ENCODE measurements at places on chromosomes 2 and 18.

DNA sequence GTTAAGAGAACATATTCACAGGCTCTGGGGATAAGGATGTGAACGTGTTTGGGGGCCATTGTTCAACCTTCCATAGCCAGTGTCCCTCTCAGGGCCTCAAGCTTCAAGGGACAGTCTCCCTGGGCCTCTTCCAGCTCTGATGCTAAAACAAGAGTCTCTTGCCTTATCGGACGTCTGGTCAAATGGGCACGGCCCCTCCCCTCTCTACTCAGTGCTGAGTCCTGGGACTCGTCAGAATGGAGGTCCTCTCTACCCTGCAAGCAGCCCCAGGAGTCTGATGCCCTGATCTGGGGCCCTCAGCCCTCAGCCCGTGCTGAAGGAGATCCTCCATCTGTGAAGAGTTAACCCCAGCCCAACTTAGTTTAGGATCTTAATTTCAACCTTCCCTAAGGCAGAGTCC lies 198.2 kb downstream of the ZFP36L2 start:
- no peak for DNase-seq

GRCh38 chr2:18435426-18436037 lies 124.9 kb downstream of the RDH14 start:
- peak; percentile 4 for DNase-seq

- no peak for DNase-seq
Measured at GRCh38 chr2:27145682-27146081, 3.1 kb upstream of the TCF23 start.

DNA sequence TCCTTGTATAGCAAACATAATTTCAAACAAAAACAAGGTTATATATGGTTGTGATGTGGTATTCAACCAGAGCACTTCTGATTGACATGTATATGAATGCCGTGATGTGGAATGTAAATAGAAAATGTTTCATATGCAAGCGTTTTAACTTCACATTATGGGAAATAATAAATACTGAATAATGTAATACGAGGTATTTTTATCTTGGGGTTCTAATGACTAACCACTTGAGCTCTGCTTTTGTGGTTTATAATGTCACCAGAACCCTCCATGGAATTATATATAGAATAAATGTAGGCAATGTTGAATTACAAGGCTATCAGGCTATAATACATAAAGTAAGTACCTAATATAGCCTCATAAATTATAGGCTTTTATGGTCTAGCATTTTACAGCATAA lies 72.4 kb downstream of the ZNF521 start:
- no peak for DNase-seq

DNA sequence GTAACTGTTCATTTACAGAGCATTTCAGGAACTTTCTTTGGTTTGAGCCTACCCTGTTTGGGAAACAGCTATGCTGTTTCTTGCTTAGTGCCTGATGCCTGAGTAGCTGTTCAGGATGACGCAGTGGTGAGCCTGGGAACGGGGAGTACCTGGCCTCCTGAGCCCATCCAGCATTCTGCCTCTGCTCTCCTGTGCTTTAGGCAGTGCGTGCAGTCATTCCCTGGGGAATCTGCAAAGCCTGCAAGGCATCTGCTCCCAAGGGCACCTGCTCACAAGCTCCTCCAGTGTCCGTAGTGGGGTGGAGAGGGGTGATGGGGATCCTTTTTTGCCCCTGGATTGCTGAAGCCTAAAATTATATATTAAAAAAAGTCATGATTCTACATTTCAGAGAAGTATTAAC lies 68.8 kb downstream of the RAPGEF4 start:
- DNase-seq, result no peak

GRCh38 chr18:57585855-57586250 lies 649 bp downstream of the FECH start:
- no peak for DNase-seq

- DNase-seq, result no peak
Measured at GRCh38 chr18:2994603-2995432, 18.1 kb downstream of the LPIN2 start.

DNA sequence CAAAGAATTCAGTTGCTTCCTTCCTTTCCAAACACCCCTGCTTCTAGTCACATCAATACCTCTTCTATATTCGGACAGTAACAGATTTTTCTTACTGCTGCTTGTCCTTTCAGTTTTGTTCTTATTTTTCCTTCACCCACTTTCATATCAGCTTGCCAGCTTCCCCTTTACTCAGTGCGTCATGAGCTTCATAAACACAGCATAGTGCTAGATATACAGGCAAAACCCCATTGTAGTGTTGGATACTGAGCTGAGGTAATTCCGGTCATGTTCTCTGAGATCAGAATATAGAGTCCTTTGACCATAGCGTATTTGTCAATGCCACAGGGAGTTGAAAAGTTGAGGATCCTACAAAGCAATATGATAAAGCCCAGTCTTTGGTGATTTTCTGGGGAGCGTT lies 2.4 kb downstream of the FARP2 start:
- no peak for DNase-seq

- DNase-seq, result no peak
Measured at GRCh38 chr2:41038408-41038807, 586.5 kb upstream of the SLC8A1 start.

DNA sequence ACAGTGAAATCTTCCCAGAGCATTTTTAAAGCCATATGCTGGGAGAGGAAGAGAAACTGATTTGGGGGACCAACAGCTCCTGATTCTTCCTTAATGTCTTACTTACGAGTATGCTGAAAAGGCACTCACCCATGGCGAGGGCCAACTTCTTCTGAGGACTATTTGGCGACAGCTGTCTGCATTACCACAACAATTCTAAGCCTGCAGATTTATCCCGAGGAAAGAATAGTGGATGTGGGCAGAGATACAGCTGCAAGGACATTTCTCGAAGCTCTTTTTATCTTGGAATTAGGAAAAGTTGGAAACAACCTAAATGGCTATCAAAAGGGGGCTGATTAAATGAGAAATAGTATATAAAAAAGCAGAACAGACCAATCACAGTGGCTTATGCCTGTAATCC lies 40.3 kb upstream of the FHL2 start:
- DNase-seq, result no peak

GRCh38 chr2:10302479-10303180 lies at the start of gene HPCAL1:
Gene HPCAL1 (plus strand): TSS chr2:10302904. CDS start chr2:10419758, 116,854 bp downstream.
- peak; percentile 46 for DNase-seq

GRCh38 chr2:19473350-19473749 lies 114.9 kb upstream of the OSR1 start:
- no peak for DNase-seq

DNA sequence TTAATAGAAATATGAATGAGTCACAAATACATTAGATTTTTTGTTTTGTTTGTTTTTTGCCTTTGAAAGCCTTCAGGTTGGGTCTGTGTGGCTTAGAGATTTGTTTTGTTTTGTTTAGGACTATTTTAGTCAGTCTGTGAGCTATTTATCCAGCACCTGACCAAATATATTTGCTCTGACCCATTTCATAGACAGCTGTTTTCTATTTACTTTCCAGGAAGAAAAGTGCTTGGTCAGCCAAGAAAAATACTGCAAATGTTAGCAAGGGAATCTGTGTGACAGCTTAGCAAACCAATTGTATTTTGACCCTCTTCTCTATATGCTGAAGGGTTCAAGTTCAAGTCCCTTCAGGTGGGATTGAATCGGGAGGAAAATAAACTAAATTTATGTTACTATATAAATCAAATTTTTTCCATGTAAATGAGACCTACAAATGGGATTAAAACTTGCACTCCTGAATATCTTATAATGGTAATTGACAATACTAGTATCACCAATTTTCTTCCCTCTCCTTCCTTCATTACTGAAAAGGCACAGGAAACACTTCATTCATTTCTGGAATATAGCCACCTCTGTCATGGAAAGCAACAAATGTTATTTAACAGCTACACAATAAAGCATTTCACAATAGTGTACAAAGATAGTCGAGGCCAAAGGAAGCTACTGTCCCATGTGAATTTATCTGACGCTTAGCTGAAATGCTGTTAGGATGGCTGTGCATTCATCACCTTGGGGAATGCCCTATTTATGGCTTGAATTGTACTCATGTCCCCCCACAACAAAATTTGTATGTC lies 23.1 kb upstream of the KLF7 start:
- DNase-seq, result peak; percentile 58

DNA sequence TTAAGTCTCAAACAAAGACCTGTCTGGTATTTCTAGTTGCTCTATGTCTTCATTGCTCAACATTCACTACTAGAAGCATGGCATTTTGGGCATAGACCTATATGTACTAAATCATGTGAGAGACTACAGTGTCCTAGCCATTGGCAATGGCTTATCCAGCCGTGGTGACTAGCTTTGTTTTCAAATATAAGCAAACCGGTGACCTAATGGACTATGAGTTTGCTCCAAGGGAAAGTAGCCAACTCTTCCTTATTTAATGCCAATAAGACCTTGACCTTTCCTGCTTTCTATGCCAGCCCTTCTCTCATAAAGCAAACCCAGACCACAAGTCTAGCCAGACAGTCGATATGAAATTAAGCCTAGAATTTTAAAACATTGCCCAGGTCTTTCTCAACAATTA lies 113.7 kb upstream of the CREB1 start:
- DNase-seq, result no peak

GRCh38 chr18:6595666-6596065 lies 133.8 kb upstream of the ARHGAP28 start:
- DNase-seq, result no peak

DNA sequence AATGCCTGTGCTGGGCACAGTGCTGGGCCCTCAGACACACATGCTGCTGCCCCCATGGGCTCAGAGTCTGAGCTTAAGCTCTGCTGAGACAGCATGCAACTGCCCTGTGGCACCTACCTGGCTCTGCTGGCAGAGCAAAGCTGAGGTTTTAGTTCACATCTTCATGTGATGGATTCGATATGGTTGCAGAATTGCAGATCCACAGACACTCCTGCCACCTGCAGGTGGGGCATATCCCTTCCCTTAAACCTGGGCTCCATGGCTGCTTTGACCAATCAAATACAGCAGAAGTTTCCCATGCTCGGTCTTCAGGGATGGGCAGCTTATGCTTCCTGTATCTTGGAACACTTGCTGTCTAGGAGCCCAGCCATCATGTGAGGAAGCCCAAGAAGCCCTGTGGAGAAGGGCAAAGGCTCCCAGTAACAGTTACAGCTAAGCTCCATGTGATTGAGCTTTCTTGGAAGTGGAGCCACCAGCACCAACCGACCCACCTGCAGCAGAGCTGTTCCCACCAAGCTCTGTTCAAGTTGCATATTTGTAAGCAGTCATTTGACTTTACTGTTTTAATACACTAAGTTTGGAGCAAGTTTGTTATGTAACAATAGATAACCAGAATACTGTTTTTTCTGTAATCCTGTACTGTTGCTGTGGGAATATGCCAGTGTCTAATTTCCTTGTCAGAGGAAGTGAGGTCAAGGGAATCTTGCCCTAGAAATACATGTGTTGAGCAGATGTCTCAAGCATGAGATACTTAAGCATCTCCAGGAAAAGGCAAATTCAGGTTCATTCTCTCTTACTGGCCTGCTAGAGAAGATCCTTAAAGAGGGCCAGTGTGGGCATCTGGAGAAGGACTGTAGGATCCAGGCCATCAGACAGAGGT lies 79.3 kb downstream of the SH3RF3 start:
- DNase-seq, result no peak

- DNase-seq, result peak; percentile 18
Measured at GRCh38 chr2:209771474-209772289, at the start of gene UNC80. Gene UNC80 (plus strand): TSS chr2:209771832. CDS start chr2:209772073, 241 bp downstream.

DNA sequence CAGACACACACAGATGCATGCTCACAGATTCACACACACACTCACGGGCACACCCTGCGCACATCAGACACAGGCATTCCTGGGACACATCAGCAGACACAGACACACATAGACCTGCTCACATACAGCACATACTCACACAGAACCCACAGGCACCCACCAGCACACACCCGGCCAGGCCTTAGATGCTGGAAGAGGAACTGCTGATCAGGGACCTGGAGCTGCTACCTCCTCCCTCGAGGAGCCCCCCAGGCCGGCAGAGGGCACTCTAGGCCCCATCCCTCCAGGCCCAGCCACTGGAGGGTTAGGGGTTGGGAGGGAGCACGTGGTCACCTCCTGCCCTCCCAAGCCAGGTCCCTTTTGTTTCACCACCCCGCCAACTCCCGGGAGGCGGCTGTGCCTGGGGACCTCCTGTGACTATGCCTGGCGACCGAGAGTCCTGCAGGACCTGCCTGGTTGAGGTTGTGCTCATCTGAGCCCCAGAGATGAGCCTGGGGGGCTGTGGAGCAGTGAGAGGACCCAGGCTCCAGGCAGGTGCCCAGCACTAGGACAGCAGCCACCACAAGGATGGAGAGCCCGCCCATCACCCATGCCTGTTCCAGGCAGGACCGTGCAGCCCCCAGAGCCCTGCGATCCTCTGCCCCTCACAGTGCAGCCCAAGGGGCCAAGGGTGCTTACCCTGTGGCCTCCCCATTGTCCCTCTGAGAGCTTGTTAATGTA lies 21.0 kb upstream of the PTMA start:
- DNase-seq, result peak; percentile 42

DNA sequence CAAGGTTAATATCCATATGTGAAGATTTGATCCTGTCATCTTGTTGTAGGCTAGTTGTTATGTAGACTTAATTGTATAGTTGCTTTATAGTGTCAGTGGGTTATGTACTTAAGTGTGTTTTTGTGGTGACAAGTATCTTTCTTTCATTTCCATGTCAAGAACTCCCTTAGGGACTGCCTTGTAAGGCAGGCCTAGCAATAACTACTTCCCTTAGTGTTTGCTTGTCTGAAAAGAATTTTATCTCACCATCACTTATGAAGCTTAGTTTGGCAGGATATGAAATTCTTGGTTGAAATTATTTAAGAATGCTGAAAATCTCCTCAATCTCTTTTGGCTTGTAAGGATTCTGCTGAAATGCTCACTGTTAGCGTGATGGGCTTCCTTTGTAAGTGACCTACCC lies 467.6 kb downstream of the CDH2 start:
- no peak for DNase-seq

GRCh38 chr2:239605409-239605808 lies 204.6 kb upstream of the HDAC4 start:
- no peak for DNase-seq

DNA sequence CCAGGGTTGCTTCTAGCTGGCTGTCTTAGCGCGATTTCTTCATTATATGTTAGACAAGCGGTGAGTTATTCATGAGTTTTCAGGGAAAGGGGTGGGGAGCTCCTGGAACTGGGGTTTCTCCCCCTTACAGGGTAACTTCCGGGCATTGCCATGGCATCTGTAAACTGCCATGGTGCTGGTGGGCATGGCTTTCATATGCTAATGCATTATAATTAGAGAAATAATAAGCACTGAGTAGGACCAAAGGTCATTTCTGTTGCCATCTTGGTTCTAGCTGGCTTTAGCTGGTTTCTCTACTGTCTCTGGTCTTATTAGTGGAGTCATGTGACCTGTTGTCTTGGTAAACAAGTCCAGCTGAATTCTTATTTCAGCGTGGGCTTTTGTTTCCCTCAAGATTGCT lies 5.5 kb upstream of the SNTG2 start:
- DNase-seq, result no peak

DNA sequence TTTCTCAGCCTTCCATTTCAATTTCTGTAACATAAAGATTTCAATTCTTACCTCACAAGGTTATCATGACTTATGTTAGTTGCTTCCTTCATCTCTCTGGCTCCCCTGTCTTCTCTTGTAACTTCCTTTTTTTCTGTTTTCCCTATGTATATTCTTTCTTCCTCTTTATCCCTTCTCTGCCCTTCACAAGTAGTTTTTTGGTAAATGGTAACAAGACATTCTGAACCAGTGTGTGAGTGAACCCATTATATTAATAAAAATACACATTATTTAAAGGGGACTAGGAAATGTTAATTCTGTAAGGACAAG lies 8.4 kb downstream of the ACSL3 start:
- DNase-seq, result no peak

Data from NCI-H1092 (cell line).